ENCODE measurements at places on chromosomes 2 and 18.

DNA sequence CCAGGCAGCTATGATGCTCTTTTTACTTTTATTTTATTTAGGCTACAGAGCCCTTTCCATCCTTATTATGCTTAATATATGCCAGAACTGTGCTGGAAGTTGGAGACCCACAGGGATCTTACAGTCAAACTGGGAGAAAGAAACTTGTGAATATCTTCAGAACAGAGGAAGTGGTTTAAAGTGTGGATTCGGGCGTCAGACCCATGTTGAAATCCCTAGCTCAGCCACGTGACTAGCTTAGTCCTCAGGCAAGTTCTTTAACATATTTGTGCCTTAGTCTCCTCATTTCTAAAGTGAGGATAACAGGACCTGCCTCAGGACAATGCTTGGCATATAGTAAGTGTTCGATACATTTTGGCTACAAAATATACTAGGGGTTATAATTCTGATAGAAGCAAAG is 59.1 kb downstream of the MAP3K20 start:
- no peak for DNase-seq

GRCh38 chr2:150480971-150481830 is 6.3 kb downstream of the RND3 start:
- no peak for DNase-seq

- peak; percentile 15 for DNase-seq
Measured at GRCh38 chr2:228426502-228427216, 245.2 kb upstream of the SPHKAP start.

DNA sequence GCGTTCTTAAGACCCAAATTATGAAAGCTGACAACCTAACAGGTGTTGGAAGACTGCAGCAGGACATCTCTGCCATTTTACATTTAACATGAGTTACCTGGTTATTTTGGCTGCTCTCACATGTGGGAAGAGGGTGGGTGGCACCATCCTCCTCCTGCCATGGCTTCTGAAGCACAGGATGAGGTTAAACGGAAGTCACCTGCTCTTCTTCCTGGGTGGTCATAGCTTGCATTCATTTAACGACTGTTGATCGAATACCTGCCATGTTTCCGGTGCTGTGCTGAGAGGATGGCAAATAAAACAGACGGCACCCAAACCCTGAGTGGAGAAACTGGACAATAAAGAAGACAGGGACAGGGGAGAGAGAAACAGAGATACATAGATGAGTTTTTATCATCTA is 118.0 kb downstream of the RHBDD1 start:
- DNase-seq, result no peak

DNA sequence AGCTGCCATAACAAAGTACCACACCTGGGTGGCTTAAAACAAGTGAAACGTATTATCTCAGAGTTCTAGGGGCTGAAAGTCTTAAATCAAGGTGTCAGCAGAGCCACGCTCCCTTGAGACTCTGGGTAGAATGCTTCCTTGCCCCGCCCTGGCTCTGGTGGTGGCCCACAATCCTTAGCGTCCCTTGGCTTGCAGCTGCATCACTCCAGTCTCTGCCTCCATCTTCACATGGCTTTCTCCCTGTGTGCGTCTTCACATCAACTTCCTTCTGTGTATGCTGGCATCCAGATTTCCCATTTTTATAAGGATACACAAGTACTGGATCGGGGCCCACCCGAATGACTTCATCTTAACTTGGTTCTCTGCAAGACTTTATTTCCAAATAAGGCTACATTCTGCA is 62.5 kb downstream of the MRO start:
- no peak for DNase-seq

DNA sequence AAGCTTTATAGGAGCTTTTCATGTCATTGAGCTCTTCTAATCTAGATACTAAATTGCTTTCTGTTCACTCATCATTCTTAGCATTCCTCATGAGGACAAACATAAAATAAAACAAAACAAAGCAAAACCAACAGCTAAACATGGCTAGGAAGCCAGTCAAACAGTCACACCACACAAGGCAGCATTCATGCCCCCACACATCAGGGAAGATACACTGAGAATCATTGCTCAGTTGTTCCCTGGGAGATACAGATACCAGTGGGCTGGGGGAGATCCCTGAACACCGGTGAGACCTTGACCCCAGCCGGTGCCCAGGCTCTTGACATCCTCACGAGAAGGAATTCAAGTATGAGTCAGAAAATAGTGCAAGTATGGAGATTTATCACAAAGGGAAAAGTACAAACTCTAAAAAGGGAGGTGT is 177.9 kb upstream of the ARL4C start:
- peak; percentile 85 for DNase-seq

- no peak for DNase-seq
Measured at GRCh38 chr2:10380048-10380926, 67.8 kb downstream of the ODC1 start.

DNA sequence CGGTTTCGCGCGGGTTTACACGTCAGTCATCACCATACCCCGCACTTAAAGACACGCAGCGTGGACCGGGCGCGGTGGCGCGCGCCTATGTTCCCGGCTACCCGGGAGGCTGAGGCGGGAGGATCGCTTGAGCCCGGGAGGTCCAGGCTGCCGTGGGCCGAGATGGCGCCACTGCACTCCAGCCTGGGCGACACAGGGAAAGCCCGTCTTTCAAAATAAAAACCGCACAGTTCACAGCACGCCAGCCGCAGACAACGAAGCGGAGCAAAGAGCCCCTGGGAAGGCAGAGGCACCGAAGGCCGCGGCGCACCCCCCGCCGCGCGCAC is 328 bp downstream of the DTYMK start:
- no peak for DNase-seq

DNA sequence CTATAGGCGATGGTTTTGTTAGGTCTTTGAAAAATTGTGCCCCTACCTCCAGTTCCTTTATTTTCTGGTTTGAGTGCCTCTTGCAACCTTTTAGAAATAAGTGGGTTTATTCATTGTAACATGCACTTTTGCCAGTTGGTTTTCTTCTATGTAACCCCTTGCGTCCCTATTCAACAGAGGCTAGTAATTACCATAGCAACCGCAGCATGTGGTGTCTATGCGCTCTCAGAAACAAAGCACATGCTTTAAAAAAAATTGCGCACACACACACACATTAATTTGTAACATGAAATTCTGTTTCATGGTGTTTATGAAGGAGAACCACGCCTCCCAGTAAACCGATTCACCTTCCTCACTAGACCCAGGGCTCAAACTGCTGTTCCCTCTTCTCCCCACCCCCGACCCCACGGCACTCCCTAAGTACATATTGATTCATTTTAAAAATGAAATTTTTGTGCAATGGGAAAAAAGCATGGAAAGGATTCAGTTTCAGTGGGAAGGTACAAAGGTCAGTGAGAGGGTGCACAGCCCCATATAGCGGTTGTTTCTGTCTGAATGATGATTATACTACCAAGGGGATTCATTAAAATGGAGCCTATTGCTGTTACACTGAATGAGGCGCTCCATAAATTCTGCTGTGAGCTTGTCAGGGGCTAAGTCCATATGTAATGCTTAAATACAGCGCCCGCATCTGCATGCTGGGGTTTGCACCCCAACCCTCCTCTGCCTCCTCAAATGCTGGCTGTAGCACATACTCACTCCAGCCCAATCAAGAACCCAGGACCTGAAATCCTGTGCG is 206.9 kb downstream of the ICOS start:
- DNase-seq, result no peak

- peak; percentile 47 for DNase-seq
Measured at GRCh38 chr2:189657867-189658266, 3.4 kb upstream of the ASNSD1 start.

DNA sequence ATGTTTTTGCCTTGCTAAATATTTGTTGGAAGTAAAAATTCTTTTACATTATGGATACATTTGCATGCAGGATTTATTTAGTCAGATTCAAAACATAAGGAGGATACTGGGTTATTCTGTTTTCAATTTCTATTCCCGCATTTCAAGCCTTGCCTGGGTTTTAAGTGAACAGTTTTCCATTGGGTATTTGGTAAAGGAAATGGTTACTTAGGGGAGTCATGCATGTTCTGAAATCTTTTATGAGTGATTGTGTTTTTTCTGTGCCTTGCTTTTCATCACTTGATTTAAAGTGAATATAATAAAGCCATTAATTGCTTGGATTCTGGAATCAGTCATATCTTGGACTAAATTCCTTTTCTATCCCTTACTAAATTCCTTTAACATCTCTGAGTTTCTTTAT is 12.0 kb upstream of the SP9 start:
- no peak for DNase-seq

GRCh38 chr2:109213646-109214433 is 84.8 kb downstream of the SH3RF3 start:
- DNase-seq, result peak; percentile 92

GRCh38 chr2:62415019-62415431 is 91.0 kb downstream of the TMEM17 start:
- DNase-seq, result no peak

- DNase-seq, result no peak
Measured at GRCh38 chr2:104289651-104290565, 564.0 kb upstream of the POU3F3 start.

- DNase-seq, result no peak
Measured at GRCh38 chr18:70256184-70256583, 32.7 kb upstream of the SOCS6 start.

Measured in M059J (cell line).